ENCODE measurements at places on chromosomes 16 and 17. TPM values are rescaled to one million over a fixed set of nuclear protein-coding genes. Genes with fewer than 3 reads are reported as not detected.

- no peak for DNase-seq
Observed at GRCh38 chr17:41457676-41458075, 9.5 kb downstream of the KRT32 start.

GRCh38 chr17:17078832-17079231, 36.6 kb downstream of the MPRIP start:
- no peak for DNase-seq

- DNase-seq = peak; percentile 60
Observed at GRCh38 chr17:10614536-10615155, 42.5 kb downstream of the MYH3 start.

- DNase-seq = no peak
Observed at GRCh38 chr16:83397601-83398291, 410.0 kb upstream of the HSBP1 start.

DNA sequence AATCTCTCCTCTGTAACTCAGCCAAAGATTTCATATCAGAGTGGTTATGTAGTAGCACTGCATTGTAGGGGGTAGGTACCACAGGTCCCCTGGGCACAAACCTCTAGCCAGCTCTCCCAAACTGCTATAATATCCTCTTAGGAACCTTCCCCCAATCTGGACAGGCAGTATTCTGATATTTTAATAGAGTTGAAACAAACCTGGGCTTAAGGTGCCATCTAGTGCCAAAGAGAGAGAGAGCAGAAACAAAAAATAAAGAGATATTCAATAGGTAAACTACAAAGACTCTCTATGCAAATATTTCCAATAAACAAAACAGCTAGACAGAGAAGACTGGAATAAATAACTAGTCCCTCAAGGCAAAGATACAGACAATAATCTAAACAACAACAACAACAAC, 1070.0 kb downstream of the CDH11 start:
- DNase-seq = no peak

DNA sequence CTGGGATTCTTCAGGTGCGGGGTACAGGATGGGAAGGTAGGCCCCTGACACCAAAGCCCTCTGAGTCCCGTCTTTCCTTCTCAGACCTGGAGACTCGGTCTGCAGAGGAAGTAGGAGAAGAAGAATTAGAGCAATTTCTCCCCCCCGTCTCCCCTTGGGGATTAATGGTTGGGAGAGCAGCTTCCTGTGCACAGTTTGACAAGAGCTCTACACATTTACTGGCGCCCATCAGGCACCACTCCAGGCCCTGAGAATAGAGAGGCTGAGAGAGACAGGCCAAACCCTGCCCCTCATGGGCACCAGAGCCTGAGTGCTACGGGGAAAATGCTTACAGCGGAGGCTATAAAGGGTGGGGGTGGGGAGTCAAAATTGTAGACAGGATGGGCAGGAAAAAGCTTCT, 3.5 kb upstream of the C16orf74 start:
- no peak for DNase-seq

- DNase-seq = no peak
Observed at GRCh38 chr16:77430787-77431585, 3.8 kb downstream of the ADAMTS18 start.

DNA sequence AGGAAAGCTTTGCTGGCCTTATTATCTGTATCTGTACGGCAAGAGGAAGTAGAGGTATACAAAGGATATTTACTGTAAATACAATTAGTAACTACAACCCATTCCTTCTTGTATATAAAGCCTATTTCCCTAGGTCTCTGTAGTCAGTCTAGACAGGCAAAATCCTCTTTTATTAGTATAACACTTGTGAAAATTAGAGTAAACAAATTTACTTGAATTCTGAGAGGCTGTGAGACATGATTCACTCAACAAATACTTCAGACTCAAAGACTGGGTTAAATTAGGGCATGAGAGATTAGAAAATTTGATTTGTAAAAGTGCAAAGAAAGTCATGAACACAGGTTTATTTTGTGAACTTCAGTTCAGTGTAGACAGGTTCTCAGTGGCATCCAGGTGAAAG, 30.9 kb upstream of the CDH8 start:
- DNase-seq = no peak

DNA sequence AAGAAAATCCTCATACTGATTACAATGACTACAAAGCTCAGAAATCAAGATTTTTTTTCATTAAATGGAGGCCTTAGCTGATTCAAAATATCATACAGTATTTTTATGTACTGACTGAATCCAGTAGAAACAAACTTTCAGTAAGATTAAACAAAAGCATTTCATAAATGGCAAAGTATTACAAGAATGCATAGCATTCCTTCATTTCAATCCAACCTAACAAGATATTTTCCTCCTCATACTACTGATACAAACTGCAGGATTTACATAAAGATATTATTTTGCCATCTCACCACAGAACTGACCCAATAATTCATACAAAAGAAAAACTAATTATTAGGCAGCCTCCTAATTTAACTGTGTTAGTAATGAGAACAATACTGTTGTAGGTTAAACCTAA, 6.2 kb upstream of the KANSL1 start:
- no peak for DNase-seq

GRCh38 chr16:51638339-51639135, 487.5 kb upstream of the SALL1 start:
- no peak for DNase-seq

GRCh38 chr16:88977018-88977811, at the start of gene CBFA2T3:
Gene CBFA2T3, minus strand, starts transcription at chr16:88977207. Its CDS starts 400 bp downstream, at chr16:88976807.
- peak; percentile 66 for DNase-seq

- DNase-seq = no peak
Observed at GRCh38 chr16:49580751-49581303, 207.2 kb downstream of the C16orf78 start.

DNA sequence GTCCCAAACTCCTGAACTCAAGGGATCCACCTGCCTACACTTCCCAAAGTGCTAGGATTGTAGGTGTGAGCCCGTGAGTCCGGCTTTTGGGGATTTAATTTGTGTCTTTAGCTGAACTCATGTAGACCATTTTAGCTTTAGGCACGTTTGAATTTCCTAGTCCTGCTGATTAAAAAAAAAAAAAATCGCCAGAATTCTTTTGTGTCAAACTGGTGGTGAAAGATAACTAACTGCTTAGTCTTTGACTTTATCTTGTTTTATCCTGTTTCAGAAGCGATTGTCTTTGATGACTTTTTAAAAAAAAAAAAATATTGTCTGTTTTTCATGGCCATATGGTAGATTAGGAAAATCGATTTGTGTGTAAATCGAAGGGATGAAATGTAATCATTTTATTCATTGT, 2.6 kb downstream of the RABEP1 start:
- DNase-seq = no peak

- DNase-seq = no peak
Observed at GRCh38 chr17:21239680-21240368, 13.4 kb downstream of the NATD1 start.

DNA sequence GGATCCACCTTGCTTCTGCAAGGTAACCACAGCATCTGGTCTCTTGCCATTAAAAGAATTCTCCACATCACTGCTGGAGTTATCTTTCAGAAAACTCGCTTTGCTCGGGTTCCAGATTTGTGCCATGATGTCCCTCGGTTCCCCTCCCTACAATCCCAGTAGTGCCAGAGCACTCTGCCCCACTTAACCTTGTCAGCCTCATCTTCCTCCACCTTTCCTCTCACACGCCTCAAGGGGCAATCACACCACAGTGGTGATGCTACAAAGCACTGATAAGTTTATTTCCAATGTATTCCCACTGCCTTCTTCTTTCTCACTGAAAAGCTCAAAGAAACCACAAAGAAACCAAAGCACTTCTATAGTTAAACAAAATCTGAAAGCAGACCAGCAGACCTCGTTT, 11.4 kb upstream of the CDRT4 start:
- no peak for DNase-seq

GRCh38 chr17:2985318-2985717, 78.1 kb downstream of the OR1D5 start:
- no peak for DNase-seq

DNA sequence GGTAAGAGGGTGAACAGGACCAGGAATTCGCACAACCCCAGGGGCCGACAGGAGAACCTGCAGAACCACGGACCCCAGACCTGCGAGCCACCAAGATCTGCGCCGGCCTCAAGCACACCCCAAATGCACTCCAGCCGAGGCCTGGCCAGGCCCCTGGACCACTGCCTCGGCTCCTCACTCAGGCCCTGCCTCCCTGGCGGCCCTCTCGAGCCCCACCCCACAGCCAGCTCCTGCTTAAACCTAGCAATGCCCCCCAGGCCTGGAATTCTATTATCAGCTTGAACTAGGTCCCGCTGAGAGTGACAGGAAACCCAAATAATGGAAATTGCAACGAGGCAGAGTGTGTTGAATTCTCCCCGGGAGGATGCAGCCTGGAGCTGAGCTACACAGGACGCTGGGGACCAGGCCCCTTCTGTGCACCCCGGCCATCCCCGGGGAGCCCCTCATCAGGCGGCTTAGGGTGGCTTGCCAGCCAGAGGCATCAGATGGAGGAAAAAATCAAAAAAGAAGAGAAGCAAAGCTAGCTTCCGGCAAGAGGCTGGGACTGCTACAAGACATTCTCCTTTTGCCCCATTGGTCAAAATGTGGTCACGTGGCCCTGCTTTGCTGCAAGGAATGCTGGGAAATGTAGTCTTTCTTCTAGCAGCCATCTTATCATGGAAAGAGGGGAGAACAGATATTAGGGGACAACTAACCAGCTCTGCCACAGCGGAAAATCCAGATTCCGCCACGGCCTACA, 2.4 kb upstream of the ENPP7 start:
- peak; percentile 90 for DNase-seq

- DNase-seq = peak; percentile 88
Observed at GRCh38 chr17:55750750-55751657, at the start of gene PCTP. Gene PCTP, plus strand, starts transcription at chr17:55751051. Its CDS starts 53 bp downstream, at chr17:55751104.

NPIPB8 gene
- 2.6 TPM for polyA plus RNA-seq

SLFN14 gene
- 0.19 TPM for polyA plus RNA-seq

CCDC144A gene
- polyA plus RNA-seq = 3.8 TPM

ST6GALNAC2 gene
- polyA plus RNA-seq = 2.3 TPM

TPSAB1 gene
- 1.0 TPM for polyA plus RNA-seq

REXO5 gene
- 4.3 TPM for polyA plus RNA-seq

SCIMP gene
- 1.6 TPM for polyA plus RNA-seq

MEOX1 gene
- 10.1 TPM for polyA plus RNA-seq
